ENCODE measurements at places on chromosomes 7 and 10. TPM values are rescaled to one million over a fixed set of nuclear protein-coding genes. Genes with fewer than 3 reads are reported as not detected.

DNA sequence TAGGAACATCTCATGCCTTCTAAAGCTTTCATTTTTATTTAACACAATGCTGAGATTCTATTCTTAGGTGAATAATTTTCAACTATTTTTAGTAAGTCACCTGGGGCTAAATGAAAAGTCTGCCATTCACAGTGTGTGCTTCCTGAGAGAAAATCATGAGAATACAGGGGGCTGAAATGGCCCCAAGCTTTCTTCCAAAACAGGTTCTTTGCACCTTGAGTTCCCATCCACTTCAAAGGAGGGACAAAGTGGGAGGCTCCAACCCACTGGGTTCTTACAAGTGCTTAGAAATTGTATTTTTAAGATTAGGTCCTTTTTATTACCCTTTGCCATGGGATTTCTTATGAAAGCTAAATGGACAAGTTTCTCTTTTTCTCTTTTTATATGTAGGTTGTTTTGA lies 21.5 kb upstream of the FAM133B start:
- DNase-seq: no peak

- DNase-seq: no peak
Observed at GRCh38 chr7:16063716-16064675, 357.3 kb downstream of the CRPPA start.

DNA sequence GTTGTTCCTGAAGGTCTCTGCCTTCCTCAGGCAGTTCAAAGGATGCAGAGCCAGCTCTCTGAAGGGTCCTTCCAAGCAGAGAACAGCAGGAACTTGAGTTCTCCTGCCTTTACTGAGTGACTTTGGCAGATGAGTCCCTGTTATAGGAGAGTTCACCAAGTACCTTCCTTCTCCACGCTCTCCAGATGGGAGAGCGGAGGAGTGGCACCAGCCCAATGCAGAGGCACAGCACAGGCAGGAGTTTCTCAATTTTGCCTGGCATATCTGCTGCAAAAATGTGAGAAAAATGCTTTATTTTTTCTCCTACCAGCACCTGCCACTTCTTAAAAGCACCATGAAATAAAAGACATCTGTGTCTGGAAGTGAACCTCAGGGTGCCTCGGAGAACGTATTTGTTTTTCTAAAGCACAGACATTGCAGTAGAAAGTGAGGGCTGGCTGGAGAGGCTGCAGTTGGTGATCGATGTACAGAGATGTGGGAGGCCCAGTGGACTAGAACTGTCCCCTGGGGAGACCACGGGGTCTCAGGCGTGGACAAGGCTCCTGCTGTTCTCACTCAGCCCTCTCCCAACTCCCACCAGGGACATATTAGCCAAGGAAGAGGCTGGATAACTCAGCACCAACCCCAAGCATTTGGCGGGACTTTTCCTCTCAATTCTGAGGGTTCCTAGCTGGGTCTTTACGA lies 174.5 kb downstream of the WDR37 start:
- no peak for DNase-seq

CPEB3 gene
- 12.7 TPM for total RNA-seq

DNA sequence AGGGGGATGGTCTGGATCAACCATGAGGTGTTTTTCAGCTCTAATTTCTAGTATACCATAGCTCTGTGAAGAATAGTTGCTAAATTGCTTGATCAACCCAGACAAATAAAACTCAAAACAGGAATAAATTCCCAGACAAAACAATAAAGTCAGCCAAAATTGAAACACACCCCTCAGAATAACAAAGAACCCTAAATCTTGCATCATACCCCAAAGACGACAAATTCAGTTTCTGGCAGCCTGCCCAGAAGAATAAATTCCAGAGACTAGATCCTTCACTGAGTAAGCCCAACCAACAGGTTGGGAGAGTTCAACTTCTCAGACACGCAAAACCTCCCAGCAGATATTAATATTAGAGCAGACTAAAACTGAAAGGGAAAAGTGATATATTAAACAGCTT lies 11.2 kb upstream of the SEM1 start:
- DNase-seq: no peak

MSMB gene
- not detected for total RNA-seq

HYAL4 gene
- not detected for total RNA-seq

GRCh38 chr7:33192695-33193291 lies 63.4 kb downstream of the BBS9 start:
- DNase-seq: no peak

DNA sequence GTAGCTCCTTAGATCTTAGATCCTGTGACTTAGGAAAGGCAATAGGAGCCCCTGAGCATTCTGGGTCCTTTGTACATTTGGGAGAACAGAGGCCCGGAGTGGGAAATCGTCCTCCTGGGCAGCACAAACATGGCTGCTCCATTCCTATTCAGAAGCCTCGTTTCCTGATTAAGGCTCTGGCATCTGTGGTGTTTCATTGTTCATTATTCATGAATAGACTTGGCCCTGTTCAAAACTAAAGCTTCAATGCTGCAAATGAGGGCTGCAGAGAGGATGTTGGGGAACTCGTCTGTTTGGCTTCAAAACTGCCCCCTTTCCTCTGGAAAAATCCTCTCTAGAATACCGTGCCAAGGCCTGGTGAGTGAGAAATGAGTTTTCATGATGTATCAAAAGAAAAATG lies 3.4 kb upstream of the HTRA1 start:
- no peak for DNase-seq

DNA sequence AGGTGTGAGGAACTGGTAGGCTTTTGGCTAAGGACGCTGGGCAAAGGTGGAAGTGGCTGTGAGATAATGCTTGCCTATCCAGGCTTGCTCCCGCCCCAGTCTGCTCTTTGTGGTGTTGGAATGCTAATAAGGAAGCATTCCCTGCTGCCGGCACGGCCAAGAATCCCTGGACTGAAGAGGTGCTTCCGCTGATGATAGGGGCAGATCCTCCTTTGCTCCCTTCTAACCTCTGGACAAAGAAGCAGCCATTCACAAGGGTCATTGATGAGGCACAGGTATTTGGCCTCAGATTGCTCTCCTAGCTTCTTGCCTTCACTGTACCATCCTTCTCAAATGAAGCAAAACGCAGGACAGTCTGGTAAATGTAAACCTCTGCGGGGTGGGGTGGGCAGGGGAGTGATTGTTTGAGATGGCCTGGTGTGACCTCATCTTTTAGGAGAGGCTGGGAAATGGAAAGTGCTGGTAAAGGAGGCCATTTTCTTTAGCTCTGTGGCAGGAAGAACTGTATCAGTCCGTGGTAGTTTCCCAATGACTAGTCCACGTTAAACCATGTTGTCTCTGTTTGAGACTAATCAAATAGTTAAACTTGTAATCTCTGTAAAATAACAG lies 1.7 kb downstream of the PGAM1 start:
- peak; percentile 65 for DNase-seq

- no peak for DNase-seq
Observed at GRCh38 chr10:68759967-68760366, 38.9 kb downstream of the CCAR1 start.

DNA sequence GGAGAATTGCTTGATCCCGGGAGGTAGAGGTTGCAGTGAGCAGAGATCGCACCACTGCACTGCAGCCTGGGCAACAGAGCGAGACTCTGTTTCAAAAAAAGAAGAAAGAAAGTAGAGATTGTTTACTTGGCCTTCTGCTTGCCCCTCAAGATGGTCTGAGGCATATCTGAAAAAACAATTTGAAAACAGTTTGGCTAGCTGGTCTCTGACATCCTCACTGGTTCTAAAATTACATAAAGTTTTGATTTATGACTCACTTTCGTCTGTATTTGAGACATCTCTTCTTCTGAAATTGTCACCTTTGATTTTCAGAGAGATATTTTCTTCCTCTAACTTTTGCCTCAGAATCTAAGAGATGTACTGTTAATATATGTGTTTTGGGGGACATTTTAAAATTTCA lies 49.6 kb upstream of the HELLS start:
- no peak for DNase-seq

- no peak for DNase-seq
Observed at GRCh38 chr10:49200854-49201253, 12.7 kb upstream of the TMEM273 start.

- no peak for DNase-seq
Observed at GRCh38 chr10:131027256-131027655, 284.3 kb downstream of the TCERG1L start.

DNA sequence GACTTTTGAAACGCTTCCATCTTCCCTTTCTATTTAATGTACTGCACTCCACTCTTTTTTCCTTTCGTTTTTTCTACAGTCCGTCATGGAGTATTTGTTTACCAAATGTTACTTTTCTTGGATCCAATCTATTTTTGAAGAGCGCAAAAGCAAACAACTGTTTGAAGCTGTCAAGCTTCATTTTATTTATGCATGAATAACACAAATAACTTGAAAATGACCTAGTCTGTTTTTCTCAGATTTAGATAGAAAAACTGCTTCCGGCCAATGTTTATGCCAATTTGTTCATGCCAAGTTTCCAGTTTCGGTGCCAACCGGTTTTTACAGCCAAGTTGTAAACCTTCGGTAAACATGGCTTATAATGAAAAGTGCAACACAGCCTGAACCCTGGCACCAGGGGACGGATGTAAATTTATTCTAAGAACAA lies 150.9 kb upstream of the KLF6 start:
- peak; percentile 75 for DNase-seq

DNA sequence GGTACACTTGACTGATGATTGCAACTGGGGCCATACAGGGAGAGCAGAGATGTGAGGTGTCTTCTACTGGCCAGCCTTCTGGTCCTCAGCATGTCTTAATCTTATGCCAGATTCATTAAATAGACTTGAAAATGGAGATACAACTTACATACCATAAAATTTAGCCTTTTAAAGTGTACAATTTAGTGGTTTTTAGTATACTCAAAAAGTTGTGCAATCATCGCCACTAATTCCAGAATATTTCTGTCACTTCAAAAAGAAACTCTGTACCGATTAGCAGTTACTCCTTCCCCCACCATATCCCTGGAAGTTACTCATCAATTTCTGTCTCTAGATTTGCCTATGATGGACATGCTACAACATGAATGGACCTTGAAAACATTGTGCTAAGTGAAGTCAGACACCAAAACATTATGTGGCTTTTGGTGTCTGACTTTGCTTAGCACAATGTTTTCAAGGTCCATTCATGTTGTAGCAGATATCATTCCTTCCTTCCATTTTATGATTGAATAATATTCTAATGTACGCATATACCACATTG lies 53.0 kb downstream of the SH2D4B start:
- DNase-seq: no peak

GRCh38 chr7:50166997-50167965 lies 74.2 kb upstream of the ZPBP start:
- DNase-seq: no peak

DNA sequence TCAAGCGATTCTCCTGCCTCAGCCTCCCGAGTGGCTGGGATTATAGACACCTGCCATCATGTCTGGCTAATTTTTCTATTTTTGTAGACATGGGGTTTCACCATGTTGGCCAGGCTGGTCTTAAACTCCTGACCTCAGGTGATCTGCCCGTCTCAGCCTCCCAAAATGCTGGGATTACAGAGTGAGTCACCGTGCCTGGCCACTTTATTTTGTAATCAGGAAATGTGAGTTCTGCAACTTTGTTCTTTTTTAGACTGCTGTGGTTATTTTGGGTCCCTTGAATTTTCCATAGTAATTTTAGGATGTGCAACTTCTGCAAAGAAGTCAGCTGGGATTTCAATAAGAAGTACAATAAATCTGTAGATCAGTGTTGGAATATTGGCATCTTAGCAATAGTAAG lies 96.8 kb downstream of the CYTH3 start:
- DNase-seq: no peak

DNA sequence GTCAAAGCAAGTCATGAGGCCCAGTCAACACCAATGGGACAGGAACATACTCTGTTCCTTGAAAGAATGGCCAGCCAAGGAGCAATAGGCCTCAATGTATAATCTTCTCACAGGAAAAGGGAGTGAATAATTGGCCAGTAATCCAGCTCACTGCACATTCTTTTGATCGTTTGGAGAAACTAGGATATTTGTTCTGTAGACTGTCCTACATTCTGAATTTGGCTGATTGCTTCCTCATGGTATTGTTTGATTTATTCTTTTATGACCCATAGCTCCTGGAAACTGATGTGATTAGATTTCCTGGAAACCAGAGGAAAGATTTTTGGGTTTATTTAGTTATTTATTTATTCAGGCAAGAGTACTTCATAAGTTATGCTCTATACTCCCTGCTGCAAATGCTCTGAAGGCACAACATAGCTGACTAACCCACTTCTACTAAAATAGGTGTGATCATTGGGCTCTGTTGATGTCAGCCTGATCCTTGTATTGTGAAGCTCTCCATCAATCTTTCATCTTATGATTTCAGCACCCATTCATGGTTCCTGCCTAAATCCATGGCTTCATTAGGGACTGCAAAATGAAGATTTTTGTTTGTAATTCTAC lies 745.2 kb downstream of the SUGCT start:
- no peak for DNase-seq

ZNF239 gene
- 0.40 TPM for total RNA-seq

- DNase-seq: no peak
Observed at GRCh38 chr7:16356301-16356958, 64.9 kb downstream of the CRPPA start.

DNA sequence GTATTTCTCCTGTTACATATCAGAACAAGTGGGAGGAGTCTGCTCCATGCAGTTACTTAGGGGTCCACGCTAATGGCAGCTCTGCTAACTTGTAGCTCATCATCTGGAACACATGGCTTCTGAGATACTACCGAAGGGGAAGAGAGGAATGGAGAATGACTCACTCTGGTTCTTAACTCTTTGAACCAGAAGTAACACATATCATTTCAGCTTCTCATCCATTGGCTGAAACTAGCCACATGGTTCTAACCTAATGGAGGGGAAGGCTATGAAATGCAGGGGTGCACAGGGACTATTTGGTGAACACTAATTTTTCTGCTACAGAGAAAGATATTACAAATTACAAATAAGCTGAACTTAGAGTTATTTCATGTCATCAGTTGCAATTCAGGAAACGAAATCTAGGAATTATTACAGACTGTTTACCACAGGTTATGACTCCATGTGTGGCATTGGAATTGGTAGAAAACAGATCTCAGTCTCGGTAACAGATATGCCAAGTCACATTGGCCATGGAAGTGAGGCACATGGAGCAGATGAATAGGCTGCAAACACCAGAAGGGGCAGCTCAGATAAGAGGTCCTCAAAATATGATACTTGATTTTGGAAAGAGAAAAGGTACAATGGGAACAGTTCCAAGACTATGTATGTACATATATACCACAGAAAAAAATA lies 9.4 kb upstream of the KAT6B start:
- DNase-seq: no peak

- DNase-seq: no peak
Observed at GRCh38 chr7:18019555-18019954, 8.1 kb downstream of the PRPS1L1 start.

DNA sequence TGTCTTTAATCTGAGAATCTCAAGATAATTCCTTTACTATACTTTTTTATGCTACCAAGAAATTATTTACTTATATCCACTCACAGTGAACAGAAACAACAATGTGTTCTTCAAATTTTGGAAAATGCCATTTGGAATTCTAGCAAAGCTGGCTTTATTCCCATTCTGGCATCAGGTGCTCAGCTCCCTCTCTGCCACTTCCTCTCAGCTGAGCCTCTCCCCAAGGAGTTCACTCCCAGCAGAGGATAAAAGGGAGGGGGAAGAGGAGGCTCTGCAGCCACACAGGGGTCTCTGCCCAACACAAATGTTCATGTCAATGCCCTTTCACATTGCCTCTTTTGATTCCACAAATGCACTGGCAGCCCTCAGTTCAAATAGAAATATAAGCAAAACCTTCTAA lies 116.9 kb downstream of the CPEB3 start:
- DNase-seq: no peak

GRCh38 chr7:16967300-16967811 lies 85.6 kb upstream of the AGR3 start:
- DNase-seq: no peak

CYP26C1 gene
- total RNA-seq: 0.08 TPM

Measured in left lobe of liver (tissue), 2 donors.